ENCODE measurements at places on chromosomes 4 and X.
A peak's percentile ranks its signal among the peaks of the same experiment; 100 is the strongest.

GRCh38 chr4:89660444-89661172 lies 176.4 kb downstream of the SNCA start:
- no peak for DNase-seq

GRCh38 chr4:36133086-36133485 lies 111.2 kb downstream of the ARAP2 start:
- DNase-seq = no peak

DNA sequence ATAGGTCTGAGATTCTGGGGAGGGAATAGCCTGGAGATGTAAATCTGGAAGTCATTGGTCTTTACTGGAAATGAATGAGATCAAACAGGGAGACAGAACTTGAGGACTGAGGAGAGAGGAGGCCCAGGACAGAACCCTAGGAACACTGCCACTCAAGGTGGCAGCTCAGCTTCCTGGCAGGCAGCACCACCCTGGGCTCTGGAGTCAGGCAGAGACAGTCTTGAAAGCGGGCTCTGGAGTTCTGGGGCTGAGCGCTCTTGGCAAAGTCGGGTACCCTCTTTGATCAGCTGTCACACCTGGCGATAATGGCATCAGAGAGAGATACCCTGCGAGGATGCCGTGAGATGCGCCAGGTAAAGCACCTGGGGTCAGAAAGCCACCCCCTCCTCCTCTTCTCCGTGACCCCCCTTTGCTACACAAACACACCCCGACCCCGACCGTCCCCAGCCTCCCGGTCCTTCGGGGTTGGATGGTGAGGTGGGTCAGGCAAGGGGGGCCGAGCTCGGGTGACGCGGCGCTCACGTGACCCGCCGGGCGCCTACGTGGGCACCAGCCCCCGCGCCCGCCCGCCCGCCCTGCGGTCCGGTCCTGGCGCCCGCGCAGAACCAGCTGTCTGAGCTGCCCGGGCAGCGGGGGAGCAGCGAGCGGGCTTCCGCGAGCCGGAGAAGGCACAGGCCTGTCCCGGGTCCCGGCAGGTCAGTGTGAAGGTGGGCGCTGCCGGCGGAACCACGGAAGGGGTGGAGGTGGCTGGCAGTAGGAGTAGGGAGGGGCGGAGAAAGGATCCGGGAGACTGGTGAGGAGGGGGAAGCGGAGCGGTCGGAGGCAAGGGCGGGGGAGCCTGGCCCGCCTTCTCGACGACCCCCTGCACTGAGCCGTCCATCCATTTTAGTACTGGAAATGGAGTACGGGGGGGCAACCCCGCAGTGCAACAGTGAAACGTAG lies at the start of gene TCEAL3:
TSS of gene TCEAL3 (plus strand) at position 600 of the 942 bp plus-strand sequence. CDS start 1,102 bp downstream, outside the sequence.
- peak; percentile 33 for DNase-seq

- no peak for DNase-seq
Measured at GRCh38 chr4:167722487-167722808, 369.9 kb upstream of the ANXA10 start.

GRCh38 chr4:184850431-184851199 lies 24.8 kb upstream of the ACSL1 start:
- peak; percentile 62 for DNase-seq

GRCh38 chrX:79556800-79557199 lies 189.7 kb upstream of the ITM2A start:
- DNase-seq = no peak

GRCh38 chr4:118969359-118969758 lies 80.7 kb downstream of the SYNPO2 start:
- DNase-seq = no peak

DNA sequence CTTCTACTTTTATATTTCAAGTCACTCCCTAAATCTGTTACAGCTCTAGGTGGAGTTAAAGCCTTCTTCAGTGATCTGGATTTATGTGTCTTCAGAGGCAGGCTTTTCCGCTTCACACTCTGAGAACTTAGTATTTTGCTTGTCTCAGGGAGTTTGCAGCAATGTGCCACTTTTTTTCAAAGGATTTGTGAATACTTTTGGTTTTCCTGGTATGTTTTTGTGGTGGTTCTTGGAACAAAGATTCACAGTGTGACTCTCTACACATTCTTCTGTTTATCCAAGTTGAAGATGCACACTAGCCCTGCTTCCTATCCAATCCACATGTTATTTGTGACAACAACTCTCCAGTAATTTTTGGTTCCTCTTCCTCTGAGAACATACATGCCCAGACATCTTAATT lies 1253.7 kb downstream of the TECRL start:
- no peak for DNase-seq

- no peak for DNase-seq
Measured at GRCh38 chrX:30533266-30533665, 44.3 kb downstream of the TASL start.
